ENCODE measurements at places on chromosomes 2 and 18.
A peak's percentile ranks its signal among the peaks of the same experiment; 100 is the strongest.

GRCh38 chr2:120899771-120900170 is 164.1 kb downstream of the GLI2 start:
- DNase-seq, result no peak

DNA sequence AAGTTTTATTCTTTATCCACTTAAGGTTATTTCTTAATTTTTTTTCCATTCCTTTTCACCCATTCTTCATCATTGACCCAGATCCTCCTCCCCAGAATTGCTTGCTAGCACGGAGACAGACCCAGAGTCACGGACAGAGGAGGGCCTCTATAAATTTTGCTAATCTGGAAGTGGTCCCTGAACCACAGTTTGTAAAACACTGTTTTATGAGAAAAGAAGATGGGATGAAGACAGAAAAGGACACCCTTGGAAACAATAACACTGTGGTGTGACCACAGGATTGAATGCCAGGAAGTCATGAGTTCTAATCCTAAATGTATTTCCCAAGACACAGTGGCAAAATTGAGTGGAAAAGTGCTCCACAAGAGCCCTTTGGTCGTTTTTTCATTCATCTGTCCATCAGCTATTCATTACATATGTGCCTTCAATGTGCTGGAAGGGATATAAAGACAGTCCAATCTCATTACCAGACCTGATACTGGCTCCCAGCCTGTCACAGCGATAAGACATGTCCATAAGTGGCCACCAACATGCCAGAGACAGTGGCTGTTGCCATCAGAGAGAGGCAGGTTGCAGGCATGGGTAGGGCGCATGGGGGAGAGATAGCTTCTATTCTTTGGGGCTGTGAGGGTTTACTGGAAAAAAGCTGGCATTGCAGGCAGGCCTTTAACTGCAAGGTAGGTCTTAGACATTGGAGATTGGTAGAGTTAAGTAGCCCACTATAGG is 175.2 kb upstream of the ALPP start:
- no peak for DNase-seq

DNA sequence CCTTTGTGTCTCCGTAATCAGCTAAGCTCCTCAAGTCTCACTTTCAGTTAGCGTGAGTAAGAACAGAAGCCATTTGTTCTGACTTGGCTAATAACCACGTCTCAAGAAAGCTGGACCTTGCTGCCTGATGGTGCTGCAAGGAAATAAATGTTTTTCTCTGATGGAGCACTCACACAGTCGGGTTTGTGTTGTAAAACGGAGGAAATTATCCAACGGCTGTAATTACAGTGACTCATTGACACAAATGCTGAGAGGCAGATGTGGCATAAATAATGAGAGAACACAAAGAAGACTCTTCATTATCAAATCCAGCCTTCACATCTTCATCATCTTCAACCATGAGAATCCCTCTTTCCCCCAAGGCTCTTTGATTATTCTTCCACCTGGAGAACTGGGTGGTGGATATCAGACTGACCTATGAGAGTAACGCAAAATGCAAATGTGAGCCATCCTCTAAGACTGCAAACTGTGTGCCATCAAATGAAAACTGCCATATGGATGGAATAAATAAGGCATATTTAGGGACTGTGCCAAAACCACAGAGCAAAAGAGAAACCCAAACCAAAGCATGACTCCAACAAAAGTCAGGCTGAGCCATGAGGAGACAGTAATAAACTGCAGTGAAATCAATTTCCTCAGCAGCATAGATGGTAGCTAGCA is 252.6 kb downstream of the RND3 start:
- no peak for DNase-seq

- no peak for DNase-seq
These were observed 138.6 kb downstream of the MAP3K20 start for GRCh38 chr2:173214213-173214612.

GRCh38 chr2:11248-11941 is 34.9 kb downstream of the FAM110C start:
- peak; percentile 75 for DNase-seq

DNA sequence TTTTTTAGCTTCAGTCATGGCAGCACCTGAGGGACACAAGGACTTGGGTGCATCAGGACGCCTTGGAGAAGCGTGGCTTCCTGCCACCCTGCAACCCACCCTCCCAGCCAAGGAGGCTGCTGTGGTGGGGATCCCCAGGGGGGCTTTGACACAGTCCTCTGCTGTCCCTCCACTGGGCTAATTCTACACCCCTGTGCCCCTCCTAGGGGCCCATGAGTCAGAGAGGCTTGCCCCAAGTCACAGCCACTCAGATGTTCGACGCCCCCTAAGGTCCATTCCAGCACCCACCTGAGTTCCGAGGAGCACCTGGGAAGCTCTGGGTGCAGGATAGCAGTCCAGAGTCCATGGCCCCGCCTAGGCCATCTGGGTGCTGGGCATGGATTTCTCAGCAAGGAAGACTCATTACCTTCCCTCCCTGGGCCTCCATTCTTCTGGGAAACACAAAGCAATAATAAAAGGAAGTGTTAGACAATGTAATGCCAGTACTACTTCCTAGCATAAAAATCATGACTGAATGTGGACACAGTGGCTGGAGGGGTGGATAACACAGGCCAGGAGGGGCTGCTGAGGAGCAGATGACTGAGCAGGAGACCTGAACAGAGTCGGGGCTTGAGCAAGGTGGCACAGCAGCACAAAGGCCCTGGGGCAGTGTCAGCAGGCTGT is 3.7 kb downstream of the ALPG start:
- no peak for DNase-seq

DNA sequence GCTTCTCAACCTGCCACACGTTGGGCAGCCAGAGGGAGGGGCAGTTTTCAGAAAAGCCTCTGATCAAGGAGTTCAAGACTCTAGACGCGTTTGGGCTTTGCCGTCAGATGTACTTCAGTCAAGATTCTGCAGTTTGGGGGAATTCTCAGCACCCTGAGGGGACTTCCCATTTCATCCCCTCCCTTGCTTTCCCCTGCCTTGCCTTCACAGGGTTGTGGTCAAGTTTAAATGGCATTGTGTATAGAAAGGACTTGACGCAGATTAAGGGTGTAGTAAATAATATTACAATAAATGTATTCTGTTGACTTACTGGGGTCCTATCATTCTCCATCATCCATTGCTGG is 198.3 kb upstream of the NABP1 start:
- DNase-seq, result no peak

- DNase-seq, result no peak
These were observed 241.3 kb downstream of the HDAC4 start for GRCh38 chr2:239159476-239159911.

DNA sequence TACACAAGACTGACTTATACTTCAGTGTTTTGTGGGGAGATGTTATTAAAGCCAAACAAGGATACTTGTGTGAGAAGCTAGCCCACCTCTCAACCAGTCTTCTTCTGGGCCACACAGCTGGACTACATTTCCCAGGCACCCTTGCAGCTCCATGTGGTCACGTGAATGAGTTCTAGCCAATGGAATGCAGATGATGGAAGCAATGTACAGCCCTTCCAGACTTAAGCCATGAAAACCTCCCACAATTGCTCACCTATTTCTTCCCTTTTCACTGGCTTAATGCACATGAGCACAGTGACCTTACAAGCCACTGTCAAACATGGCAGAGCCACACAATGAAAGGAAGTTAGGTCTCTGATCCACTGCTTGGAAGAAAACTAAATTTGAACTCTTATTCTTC is 20.4 kb upstream of the FEZ2 start:
- DNase-seq, result peak; percentile 83

DNA sequence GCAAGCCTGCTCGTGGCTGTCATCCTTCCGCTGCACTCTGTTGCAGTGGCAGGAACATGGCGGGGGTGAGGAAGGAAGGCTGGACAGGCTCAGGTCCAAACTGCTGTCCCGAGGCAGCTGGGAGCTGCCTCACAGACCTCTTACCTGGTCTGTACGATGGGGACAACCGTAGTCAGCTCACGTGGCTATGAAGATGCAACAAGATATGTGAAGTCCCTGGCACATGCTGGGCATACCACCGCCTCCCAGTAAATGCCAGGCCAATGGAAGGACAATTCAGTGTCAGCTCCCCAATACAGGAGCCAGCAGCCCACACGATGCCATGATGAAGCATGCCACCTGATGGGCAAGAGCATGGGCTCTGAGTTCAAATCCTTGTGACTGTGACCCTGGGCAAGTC is 344.4 kb downstream of the CYRIA start:
- no peak for DNase-seq

DNA sequence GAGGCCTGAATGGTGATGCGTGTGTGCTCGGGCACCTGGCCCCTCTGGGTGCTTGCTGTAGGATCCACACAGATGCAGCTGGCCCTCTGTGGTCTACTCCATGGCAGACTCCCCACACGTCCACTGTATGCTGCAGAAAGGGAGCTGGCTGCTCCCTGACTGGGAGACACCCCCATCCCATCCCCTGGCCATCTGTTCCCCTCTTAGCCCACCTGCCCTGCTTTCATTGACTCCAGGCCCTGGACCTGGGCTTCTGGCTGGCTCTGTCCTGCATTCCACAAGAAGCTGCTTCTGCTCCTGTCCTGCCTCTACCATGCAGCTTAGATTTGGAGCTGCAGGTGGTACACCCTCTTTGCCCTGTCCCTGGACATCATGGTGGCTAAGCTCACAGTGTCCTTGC is 80.1 kb downstream of the FHOD3 start:
- no peak for DNase-seq

GRCh38 chr2:219637842-219638185 is 10.4 kb downstream of the SLC4A3 start:
- DNase-seq, result no peak

- no peak for DNase-seq
These were observed 91.0 kb downstream of the PLB1 start for GRCh38 chr2:28586867-28587266.

DNA sequence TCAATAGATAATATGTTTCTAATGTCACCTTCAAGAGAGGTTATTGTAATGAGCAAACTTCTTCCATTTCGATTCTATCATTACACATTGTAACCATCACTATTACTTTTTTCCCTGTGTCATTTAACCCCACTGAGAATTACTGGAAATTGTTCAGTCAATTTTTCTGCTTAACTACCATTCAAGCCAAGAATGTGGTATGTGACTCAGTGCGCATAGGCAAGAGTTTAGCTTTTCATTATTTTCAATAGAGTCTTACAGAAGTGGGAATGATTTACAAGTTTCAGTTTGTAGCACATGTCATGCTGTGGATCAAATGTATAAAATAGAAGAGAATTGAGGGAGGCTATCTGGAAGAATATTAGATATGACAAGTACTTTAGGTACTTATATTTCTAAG is 34.3 kb upstream of the PIEZO2 start:
- DNase-seq, result no peak

GRCh38 chr2:212854116-212854515 is 297.3 kb downstream of the IKZF2 start:
- DNase-seq, result no peak

DNA sequence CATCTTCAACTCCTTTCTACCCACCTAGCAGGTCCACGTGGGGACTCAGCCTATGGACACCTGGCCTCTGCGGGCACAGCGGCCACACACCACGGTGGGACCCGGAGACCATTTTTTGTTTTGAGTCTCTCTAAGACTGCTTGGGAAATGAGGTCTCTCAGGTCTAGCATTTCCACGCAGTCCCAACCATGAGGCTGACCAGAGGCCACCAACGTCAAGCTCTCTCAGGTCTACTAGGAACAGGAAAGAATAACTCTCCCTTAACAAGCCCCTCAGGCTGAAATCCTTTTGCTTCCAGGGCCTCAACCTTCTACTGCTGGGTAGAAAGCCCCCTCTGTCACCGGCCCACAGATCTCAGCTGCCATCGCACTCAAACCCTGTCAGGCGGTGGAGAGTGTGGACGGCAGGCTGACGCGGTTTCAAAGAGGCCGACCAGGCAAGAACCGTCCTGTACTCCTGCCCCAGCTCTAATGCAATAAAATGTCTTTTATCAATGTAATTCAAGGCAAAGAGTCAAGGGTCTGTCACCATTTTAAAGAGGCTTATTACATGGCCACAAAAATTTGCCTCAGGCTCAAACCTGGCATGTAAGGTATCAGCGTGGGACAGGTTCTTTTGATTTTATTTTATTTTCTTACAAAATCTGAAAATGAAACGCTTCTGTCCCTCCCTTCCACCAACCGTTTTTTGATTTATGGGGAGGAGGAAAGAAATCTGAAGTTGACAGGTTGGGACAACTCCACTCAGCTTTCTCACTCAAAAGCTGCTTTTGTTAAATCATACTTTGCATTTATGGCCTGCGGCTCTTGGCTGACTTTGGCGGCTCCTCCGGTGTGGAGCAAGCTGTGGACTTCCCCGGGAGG is 74.0 kb downstream of the BCL11A start:
- DNase-seq, result no peak

DNA sequence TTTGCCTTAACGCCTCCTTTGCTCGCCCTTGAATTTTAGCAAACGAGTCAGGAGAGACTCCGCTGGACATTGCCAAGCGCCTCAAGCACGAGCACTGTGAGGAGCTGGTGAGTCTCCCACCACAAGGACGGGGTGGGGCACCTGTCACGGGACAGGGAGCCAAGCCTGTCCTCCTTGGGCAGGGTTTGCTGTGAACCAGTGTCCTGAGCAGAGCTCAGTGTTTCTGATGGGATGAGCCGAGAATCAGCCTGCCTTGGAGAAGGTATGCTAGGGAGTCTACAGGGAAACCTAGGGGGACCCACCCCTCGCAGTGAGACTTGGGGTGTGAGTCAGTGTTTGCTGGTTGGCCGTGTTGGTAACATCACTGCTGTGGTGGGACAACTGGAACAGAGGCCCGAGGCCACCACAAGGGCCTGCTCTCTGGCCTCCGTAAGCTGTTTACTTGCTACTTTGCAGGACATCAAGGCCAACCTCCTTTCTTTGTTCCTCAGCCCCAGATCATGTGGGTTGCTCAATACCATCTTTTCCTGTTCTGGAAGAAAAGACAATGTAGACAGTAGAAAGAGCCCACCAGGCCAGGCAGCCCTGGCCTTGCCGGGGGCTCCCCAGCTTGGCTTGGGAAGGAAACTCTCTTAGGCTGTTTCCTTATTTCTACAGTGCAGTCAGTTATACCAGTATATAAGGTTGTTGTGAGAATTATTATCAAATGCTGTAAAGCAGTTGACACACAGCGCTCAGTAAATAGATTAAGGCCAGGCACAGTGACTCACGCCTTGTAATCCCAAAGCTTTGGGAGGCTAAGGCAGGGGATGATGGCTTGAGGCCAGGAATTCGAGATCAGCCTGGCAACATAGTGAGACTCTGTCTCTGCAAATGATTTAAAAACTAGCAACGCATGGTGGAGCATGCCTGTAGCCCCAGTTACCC is 42.4 kb downstream of the ITGB1BP1 start:
- DNase-seq, result peak; percentile 69

DNA sequence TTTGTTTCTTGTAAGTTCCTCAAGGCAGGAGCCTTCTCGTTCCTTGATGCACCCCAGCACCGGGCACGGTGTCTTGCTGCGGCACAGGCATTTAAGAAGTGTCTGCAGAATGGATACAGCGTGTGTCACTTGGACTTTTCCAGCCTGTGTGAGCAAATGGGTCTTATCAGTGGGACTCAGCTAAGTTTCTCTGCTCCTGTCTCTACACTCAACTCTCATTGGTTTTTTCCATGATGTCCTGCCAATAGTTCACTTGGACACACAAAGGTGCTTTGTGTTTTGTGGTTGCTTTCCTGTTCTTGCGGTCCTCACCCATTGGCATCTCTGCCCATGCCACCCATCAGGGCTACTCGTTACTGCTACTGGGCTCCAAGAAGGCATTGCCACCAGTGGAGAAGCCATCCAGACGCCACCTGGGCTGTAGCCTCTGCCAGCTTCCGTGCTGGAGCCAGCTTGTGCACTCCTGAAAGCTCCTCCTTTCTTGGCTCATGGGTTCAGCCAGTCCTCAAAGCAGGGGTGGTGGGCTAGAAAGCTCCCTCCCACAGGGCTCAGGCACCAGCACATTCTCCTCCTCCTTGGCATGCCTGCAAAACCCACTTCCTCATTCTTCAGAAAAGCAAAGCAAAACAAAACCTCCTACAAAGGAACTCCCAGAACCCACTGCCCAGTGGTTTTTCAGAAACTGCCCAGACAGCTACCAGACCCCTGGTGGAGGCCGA is 41.4 kb downstream of the IL1R2 start:
- peak; percentile 93 for DNase-seq
